ENCODE measurements at places on chromosomes 6 and 20.

DNA sequence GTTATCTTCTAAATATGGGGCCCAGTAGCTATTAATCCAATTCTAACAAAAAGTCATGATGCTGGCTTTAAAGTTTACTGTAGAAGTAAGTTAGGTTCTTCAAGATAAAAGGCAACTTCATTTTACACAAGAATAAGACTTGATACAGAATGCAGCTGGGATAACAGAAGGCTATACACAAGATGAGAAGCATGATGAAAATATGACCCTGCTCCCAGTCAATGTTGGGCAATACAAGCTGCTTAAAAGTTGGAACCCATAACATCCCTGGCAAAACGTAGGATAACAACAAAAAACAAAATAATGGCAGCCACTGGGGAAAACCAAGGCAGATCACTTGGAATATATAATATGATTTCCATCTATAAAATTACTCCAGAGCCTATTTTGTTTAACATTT, 87.6 kb upstream of the RSPO3 start:
- DNase-seq = no peak

GRCh38 chr6:72955666-72956065, 269.6 kb downstream of the KHDC1L start:
- no peak for DNase-seq

DNA sequence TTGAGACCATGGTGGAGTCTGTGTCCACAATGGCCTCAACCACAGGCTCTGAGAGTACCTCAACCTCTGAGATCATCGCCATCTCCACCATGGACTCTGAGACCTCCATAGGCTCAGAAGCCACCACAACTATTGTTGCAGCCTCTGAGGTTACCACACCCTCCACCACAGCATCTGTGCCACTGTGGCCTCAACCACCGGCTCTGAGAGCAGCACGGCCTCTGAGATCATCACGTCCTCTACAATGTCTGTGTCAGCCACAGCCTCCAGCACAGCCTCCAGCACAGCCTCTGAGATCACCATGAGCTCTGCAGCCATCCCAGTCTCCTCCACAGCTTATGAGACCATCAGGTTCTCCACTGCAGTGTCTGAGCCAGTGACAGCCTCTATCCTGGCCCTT, 19.4 kb upstream of the MUC21 start:
- no peak for DNase-seq

- no peak for DNase-seq
These were observed 95.4 kb downstream of the TMEM170B start for GRCh38 chr6:11632795-11633511.

DNA sequence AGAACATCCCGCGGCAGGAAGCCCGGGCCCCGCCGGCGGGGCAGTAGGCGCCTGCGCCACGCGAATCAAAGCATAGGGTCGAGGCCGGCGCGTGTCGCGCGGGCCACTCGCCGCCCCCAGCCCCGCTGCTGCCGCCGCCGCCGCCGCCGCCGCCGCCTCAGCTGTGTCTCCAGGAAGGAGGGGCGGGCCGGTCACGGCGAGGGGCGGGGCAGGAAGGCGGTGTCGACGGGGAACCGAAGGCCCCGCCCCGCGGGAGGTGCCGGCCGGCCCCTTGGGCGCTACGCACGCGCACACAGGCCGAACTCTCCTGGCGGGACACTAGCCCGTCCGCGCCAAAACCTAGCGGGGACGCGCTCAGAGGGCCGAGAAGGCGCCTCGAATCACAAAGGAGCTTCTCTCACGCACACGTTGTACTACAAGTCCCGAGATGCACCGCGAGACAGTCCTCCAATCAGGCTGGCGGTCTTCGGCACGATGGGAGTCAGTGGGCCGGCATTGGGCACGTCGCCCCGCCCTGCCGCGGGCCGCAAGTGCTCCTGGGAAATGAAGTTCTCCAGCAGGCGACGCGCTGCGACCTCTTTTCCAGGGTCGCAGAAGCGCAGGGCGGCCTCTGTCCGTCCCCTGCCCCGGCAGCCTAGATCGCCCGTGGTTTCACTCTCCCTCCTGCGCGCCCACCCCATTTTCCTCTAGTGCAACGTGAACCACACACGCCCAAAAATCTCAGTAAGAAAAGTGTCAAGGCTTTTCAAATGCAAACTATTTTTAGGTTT, at the start of gene RALGAPA2:
Gene RALGAPA2 (minus strand): TSS at position 171 of the 770 bp plus-strand sequence. CDS start 164 bp downstream, at position 7.
- DNase-seq = peak; percentile 99

DNA sequence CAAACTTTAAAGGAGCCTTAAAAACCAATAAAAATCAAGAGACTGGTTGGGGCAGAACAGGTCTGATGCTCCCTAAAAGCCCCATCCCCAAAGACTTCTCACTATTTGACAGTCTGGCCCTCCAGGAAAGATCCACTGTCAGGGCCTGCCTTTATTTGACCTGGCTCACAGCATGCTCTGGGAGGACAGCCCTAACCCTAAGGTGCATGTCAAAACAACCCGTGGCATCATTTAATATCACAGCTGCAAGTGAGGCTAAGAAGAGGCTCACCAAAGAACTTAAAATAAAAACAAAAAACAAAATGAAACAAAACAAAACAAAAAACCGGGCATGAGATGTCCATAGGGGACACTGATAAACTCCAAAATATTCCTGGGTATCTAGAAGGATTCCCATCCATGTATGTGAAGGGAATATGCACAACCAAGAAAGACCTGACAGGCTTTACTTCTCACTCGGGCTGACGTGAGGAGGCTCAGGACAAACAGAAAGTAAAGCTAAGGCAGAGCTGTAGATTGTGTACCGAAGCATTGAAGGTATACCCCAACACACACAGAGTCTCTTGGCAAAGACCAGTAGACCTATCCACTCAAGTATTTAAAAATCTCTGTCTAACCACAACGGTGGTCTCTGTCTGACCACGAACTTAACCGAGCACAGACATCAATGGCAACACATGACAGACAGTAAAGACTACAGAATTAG, 57.3 kb downstream of the AHI1 start:
- DNase-seq = no peak

GRCh38 chr6:31304683-31305082, 32.8 kb upstream of the HLA-C start:
- DNase-seq = no peak

GRCh38 chr20:54690323-54690722, 214.9 kb downstream of the DOK5 start:
- DNase-seq = no peak

GRCh38 chr6:84390851-84391250, 163.4 kb upstream of the CEP162 start:
- DNase-seq = no peak

DNA sequence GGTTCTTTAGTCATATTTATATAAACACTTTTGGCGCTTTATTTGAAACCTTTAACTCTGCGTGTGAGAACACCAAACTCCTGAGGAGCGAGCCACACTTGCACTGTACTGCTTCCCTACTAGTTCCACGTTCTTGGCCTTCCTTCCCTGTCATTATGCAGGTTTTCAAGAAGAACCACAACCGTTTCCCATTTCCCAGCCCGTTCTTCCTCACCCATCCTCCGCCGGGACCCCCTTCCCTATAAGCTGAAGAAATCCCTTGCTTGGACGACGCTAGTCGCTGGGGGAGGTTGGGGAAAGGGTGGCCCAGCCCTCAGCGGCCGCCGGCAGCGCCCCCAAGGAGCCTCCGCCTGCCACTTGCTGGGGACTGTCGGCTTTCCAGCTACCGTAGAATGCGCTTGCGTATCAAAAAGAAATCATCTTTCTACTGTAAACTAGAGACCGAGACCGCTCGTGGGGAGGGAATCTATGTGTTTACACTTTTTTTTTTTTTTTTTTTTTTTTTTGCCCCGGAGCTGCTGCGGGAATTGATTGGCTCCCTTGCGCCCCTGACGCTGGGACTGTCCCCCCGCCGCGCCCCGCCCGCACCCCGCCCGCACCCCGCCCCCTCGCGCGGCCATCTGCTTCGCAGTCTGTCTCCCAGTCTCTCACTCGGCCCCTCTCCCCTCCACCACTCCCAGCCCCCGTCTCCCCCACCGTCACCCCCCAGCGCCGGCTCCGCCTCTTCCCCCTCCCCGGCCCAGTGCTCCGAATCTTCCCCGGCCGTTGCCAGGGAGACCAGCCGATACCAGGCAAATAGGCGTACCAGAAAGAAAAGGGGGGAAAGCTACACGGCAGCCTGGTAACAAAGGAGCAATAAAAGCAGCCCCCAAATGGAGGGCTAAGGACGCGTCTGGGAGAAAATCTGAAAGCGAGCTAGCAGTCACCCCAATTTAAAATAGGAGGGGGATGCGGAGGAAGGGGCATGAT, 2.3 kb upstream of the MARCKS start:
- peak; percentile 71 for DNase-seq

GRCh38 chr6:13289789-13290318, 38.5 kb downstream of the TBC1D7 start:
- no peak for DNase-seq

DNA sequence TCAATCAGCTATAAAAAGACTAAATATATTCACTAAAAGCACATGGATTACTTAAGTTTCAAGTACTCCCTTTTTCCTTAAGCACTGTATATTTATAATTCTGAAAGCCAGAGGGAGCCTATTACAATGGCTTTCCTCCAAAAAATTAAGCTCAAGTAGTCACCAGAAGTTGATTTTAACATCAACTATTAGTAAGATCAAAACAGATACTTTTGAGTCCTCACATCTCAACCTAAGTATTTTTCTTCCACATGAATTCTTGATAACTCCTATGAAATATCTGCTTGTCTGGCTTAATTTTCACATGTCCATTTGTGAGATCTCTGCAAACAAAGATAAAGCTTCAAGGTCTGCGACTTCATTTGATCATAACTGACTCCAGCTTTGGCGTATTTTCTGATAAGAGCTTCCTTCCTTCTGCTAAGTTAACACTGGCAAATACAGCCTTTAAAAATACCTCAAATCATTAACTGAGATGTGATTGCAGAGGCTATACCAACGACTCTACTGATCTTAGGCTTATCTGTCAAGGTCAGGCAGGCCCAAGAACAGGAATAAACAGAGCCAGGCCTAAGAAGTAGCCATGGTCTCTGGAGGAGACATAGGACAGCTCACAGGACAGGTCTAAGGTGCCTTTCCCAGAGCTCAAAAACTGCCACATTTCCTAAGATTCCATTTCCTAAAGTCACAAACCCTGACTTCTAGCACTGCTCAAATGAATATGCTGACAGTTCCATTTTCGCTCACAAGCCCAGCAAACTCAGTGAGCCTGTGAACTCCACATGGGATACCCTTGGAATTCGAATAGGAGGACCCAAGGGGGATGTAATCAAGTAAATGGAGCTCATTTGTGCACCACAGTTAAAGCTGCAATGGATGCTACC, 10.0 kb downstream of the SNX5 start:
- no peak for DNase-seq

GRCh38 chr20:44301285-44301684, 9.7 kb downstream of the FITM2 start:
- no peak for DNase-seq

GRCh38 chr6:38499529-38500096, 140.1 kb downstream of the BTBD9 start:
- DNase-seq = no peak

GRCh38 chr20:39766333-39766732, 804.2 kb downstream of the DHX35 start:
- no peak for DNase-seq

DNA sequence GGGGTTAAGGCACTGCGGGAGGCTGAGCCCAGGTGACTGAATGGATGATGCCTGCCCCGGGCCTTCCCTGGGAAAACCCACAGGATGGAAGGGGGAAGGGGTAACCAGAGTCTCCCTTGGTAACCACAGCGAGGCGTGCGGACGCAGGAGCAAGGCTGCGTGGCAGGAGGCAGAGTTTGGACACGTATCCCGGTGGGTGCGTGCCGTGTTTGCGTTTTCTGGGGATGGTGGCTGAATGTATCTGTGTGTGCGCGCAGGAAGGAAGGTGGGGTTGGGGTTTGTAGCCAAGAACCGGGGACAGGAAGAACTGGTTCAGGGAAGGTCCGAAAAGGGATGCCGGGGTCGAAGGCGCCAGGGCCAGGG, 1.8 kb downstream of the MDGA1 start:
- no peak for DNase-seq

GRCh38 chr6:112330071-112330878, 16.9 kb upstream of the RFPL4B start:
- no peak for DNase-seq

DNA sequence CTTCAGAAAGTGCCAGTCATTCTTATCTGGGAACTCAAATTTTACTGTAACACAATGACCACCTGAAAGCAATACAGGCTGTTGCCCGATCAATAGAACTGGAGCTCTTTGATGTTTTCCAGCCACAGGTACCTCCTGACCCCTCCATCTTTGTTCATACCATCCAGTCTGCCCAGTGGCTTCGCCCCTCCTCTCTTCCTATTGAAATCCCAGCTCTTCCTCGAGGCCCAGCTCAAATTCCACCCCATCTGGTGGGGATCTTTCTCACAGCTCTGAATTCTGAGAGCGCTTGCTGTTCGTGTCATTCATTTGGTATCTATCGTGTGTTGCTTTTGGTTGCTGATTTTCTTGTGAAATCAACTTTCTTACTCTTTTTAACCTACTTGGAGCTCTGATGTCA, 87.9 kb upstream of the CNKSR3 start:
- no peak for DNase-seq

DNA sequence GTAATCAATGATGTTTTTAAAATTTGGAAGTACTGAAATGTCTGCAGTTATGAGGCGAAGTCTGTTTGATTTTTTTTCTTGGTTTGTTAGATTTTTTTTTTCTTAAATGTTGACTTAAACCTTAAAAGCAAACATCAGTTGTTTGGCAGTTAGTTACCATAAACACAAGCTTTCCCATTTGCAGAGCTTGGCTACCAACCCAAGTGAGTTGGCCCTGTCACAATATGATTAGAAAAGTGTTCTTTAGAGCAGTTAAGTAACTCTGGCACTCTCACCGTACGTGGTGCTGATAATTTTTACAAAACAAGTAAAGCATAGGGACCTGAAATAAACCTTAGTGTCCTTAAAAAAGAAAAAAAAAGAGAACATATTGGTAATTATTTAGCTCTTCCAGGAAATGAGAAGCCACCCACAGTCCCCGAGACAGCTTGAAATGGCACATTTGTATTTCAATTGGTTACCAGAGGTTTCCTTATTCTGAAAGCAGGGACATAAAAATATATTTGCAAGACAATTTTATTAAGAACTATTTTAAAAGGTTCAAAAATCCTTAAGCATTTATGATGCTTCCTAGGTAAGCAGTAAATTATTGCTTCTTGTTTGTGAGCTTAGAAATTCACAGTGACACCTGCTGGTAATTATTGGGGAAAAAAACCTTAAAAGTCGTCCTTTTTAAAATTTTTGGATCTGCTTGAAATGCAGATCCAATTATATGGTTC, 3.9 kb downstream of the HEY2 start:
- no peak for DNase-seq

- no peak for DNase-seq
These were observed 272.1 kb upstream of the EYS start for GRCh38 chr6:65979120-65979519.

GRCh38 chr20:58293453-58293852, 16.1 kb upstream of the RAB22A start:
- peak; percentile 13 for DNase-seq

- DNase-seq = no peak
These were observed 39.8 kb upstream of the KIF25 start for GRCh38 chr6:167957626-167958025.

GRCh38 chr6:4644996-4645395, 131.2 kb upstream of the CDYL start:
- no peak for DNase-seq

- DNase-seq = no peak
These were observed 40.6 kb downstream of the SH3BGRL2 start for GRCh38 chr6:79671600-79672266.

- no peak for DNase-seq
These were observed 30.0 kb downstream of the SYNDIG1 start for GRCh38 chr20:24499472-24499871.

Data from hypothalamus (tissue), 51 donors.